ENCODE measurements at places on chromosomes 11 and 22.

DNA sequence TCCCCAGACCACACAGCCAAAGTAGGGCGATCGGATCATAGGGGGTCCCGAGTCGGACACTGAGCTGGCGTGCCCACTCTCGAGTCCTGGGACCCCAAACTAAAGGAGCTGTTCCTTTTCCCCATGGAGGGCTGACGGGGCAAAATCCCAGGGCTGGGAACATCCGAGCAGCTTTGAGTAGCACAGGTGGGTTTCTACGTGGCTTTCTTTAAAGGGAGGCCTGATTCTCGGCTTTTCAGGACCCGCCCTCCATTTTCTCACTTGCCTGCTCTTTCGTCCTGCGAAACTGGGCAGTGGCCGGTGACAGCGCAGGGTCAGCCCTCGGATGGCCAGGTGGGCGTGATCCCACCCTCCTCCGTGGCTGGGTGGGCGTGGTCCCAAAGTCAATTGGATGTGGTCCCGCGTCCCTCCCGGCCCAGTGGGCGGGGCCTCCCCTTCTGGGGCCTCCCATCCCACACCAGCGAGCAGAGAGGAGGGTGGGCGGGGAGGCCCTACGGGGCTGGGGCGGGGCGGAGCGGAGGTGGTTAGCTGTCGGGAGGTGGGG lies 17.5 kb upstream of the TXNRD2 start:
- DNase-seq = peak; percentile 45

DNA sequence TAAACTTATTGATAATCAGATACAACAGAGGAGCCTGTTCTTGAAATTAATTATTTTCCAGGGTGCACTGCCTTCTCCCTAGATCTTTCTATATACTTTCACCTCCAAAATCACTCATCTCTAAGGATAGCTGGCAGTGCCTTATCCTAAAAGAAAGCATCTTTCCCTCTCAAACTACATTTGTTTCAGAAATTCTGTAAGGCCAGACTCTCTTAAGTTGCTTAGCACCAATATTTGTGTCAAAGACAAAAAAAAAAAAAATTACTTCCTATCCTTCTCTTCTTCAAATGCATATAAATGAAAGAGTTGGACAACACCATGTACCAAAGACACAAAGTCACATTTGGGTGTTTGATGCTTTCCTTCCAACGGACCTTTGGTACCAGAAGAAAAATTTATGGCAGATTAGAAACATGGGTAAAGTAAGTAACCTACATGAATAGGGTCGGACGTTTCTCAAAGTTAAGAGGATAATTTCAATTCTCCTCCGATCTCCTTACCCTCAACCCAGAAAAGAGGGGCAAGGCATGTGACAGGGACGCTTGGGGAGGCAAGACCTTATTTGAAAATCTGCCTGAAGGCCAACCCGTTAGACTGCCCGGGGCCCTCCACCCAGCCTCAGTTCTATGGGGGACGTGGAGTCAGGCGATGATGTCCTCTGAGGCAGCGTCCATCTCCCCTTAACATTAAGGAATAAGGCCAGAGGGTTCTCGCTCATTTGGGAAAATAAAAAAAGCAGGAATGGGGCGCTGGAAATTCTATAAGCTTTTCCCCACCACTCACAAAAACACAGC lies 66.3 kb downstream of the ETS1 start:
- DNase-seq = no peak

DNA sequence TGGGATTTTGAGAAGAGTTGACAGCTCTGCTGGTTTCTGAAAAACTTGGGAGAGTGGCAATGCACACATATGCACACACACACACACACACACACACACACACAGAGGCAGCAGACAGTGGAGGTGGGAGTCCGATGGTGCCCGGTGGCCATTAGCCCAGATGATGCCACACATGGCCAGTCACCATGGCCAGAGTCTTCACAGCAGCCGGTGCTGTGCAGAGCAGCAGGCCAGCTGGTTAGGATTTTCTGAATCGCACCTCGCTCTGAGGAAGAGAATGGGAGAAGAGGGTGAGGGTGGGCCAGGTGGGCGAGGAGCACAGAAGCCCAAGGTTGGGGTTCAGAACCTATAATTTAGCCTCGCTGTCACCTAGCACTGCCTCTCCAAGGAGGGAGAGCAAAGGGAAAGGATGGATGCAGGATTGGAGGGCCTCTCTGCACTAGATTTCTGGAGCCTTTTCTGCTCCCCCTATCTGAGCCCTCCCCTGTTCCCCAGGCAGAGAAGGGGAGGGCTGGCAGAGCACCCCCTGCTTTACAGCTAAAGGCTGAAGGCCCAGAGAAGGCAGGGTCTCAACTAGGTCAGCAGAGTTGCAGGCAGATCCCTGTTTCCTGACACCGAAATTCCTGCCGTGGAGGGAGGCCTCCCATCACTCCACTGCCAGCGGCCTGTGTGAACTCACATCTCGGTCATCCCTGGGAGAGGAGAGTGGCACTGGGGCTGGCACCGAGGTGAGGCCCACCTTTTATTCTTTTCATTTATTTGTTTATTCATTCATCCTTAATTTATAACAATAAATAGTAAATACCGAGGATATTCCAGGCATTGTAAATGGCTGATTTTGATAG lies 25.8 kb upstream of the FXYD6 start:
- no peak for DNase-seq

DNA sequence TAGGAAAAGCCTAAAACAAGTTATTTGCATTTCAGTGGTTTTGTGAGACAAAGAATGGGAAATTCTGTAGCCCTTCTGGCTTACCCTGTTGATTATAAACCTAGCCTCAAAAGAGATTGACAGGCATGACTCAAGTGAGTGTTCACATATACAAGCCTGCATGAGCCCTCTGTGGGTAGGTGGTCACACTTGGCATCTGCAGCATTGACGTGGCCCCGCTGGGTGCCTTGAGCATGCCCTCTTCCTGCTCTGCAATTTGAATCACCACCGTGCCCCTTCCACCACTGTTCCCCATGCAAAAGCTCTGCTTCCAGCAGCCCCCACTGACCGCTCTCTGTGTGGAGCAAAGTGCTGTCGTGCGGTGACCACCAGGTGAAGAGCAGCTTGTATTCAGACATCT lies 21.0 kb upstream of the ADSL start:
- no peak for DNase-seq
